Dorsolateral prefrontal cortex (tissue), 122 donors: ENCODE measurements at places on chromosomes 12 and 14. TPM values are rescaled to one million over a fixed set of nuclear protein-coding genes. Genes with fewer than 3 reads are reported as not detected.

DNA sequence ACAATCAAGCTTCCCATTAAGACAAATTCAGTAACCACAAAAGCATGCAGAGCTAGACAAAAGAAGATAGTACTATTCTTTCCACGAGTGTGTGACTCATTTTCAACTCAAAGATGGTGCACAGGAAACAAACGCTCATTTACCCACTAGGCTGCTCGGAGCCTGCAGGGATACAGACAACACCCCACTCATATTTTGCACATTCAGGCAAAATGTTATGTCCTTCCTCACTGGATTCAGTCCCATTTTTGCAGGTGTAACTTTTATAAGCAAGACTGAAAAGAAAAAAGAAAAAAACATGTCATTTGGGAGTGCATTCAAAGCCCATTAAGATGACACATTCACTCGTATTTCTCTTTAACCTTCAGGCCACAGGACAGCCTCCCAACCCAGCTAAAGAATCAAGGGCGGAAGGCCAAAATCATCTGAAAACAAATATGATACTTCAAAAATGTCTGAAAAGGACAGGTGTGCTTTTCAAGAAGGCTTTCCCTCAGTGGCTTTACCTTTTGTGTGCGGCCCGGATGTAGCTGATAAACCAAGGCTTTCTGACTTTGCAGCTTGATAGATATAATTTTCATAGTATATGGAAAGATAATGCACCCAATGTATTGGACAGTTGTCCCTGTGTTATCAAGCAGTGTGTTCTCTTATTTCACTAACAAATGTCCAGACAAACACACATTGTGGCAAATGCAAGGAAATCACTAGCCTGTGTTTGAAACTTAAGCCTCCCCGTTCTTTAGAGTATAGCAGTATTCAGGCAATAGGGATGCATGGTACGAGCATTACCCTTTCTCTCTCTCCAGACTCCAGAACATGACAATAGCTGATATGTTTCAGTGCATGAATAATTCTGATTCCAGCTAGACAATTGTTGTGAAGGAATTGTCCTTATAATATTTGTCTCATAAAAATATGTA, 147.8 kb upstream of the KRR1 start:
- DNase-seq: no peak

- DNase-seq: no peak
These were observed 8.8 kb upstream of the CHGA start for GRCh38 chr14:92914087-92914656.

- no peak for DNase-seq
These were observed 503 bp downstream of the HOXC12 start for GRCh38 chr12:53955036-53955775.

The OR6C2 gene
- not detected for total RNA-seq
